OCI-M1 (cell line): ENCODE measurements at places on chromosomes 7 and 10.

DNA sequence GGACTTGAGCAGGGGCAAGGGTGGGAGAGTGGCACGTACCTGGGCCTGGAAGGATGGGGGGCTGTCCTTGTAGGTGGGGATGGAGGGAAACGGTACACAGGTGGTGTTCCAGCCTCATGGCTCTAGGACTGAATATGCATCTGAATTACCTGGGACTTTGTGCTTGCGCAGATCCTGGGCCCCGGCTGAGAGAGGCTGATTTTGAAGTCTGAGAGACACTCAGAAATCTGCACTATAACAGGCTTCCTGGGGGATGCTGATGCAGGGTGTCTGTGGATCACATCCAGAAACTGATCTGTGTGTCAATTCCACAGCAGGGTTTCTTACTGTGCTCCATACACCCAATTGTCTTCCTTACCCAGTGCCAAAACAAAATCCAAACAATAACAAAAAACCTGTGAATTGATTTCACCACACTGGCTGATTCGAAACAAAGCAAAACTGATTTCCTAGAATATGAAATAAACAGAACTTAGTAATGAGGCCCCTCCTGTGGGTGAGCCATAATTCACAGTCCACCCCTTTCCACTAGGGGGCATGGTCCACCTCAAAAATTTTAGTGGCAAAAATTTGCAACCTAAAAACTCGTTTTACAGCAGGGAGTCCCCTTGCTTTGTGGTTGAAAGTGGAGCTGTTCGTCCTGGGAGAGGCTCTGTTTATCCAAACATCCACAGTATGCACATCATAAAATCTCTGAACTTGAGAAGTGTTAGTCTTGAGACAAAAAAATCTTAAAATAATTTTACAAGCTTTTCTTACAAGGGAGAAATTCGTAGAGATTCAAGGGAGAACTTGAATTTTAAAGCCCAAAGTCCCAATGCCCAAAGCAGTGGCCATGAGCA is 32.0 kb upstream of the PLEKHA1 start:
- peak; percentile 60 for DNase-seq

DNA sequence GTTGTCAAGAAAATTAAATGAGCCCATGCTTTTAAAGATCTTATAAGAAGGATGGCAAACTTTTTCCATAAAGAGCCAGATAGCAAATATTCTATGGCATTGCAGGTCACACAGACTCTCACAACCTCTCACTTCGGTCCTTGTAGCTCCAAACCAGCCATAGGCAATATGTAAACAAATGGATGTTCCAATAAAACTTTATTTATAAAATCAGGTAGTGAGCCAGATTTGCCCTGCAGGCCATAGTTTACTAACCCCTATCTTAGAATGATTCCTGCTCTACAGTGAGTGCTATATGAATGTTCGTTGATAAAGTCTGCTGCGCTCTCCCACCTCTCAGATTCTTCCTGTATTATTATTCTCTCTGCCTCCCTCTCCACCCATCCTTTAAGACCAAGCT is 177.7 kb downstream of the KCNMA1 start:
- no peak for DNase-seq

DNA sequence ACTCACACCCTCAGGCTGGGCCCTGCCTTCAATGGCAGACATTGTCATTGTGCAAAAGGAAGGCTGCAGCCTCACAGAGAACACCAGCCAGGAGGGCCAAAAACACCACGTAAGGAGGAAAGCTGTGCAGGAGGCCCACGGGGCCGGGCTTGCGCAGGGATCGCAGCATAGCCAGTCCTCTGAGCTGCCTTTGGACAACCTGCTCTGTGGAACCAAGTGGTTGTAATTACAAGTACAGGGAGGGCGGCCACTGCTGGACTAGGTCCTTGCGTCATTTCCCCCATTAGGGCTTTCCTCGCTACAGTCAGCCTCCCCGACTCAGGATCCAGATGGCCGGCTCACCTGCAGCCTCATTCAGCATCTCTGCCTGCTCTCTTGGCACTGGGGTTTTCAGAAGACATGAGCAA is 66.9 kb downstream of the FAM53B start:
- DNase-seq, result no peak

DNA sequence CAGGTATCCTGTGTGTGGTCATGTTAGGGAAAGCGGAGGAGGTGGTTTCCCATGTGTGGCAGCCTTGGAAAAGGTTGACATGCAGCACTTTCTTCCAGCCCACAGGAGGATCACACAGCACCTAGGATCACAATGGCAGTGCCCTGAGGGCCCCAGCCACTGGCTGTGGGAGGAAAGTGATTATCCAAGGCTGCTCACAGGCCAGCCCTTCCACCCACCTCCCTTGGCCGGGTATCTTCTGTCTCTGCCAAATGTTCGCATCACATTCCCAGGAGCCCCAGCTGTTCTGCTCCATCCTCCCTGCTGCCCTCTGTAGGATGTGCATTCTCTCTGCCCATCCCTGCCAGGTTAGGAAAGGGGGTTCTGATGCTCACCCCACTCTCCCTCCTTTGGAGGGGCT is 2.5 kb upstream of the MLXIPL start:
- DNase-seq, result no peak

DNA sequence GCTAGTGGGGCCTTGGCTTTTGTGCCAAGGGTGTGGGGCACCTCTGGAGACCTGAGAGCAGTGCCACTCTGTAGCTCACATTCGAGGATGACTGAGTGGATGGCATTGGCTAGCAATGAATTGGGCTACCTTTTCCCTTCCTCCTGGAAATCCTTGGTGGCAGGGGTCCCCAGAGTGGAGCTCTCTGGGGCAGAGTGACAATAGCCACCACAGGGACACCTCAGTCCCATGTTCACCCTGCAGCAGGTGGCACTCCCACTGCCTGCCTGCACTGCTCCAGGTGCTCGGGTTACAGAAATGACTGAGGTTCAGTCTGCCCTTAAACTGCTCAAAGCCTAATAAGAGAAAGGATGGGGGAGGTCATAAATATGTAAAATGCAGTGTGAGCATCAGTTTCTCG is 17.8 kb downstream of the BTBD16 start:
- no peak for DNase-seq
